NAMALWA (cell line): ENCODE measurements at places on chromosomes 1 and 21.

GRCh38 chr1:192265516-192266173, 51.1 kb upstream of the RGS21 start:
- no peak for DNase-seq

- no peak for DNase-seq
Measured at GRCh38 chr1:106907795-106908194, 148.7 kb upstream of the PRMT6 start.

GRCh38 chr1:180312926-180313325, 82.9 kb downstream of the LHX4 start:
- DNase-seq = no peak

DNA sequence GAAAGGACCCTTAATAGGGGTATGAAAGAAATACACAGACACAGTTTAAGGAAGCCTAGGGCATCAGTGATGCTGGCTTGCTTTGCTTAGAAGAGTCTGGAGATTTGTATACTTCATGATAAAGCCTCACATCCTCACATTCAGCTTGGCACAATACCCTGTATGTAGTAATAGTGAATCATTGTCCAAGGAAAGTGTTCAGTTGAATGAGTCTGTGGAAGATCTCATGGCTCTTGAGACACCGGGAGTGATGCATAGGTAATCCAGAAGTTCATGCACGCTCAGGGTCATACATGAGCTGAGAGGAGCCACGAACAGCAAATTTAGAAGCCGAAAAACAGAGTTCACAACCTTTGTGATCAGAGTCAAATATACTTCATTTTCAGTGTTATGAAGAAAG, 537.2 kb upstream of the TMPRSS15 start:
- no peak for DNase-seq

GRCh38 chr1:25765923-25766589, 33.9 kb upstream of the SELENON start:
- DNase-seq = no peak

DNA sequence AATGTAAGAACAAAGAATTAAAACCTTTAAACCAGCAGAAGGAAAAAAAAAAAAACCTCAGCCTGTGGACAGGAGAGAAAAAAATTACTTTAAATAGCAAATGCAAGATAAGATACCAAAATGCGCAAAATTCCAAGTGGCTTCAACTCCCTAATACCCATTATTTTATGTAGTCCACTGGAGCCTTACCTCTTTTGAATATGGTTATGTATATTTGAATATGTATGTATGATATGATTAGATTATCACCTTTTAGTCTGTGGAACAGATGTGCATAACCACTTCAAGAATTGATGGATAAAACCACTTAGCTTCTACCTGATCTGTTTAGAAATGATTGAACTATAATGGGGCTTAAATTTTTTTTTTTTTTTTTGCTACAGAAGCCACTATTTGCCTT, 52.4 kb upstream of the C1orf115 start:
- DNase-seq = no peak

GRCh38 chr1:187045371-187045770, 216.6 kb downstream of the PLA2G4A start:
- no peak for DNase-seq

DNA sequence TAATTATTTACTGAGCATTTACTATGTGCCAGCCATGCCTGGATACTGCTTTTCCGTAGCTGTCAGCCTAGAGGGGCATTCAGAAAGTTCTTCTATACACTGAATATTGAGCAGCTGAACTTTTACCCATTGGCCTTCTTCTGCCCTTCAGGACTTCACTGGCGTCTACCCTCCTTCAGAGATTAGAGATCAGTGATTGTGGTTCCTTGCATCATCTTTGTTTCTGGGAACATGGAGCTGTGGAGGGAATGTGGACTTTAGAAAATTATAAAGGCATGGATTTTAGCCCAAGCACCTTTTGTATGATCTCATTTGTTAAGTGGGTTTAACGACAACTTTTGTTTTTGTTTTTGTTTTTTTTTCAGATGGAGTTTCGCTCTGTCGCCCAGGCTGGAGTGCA, 58.7 kb upstream of the POU3F1 start:
- no peak for DNase-seq

- DNase-seq = no peak
Measured at GRCh38 chr1:227351443-227351842, 33.2 kb upstream of the CDC42BPA start.

DNA sequence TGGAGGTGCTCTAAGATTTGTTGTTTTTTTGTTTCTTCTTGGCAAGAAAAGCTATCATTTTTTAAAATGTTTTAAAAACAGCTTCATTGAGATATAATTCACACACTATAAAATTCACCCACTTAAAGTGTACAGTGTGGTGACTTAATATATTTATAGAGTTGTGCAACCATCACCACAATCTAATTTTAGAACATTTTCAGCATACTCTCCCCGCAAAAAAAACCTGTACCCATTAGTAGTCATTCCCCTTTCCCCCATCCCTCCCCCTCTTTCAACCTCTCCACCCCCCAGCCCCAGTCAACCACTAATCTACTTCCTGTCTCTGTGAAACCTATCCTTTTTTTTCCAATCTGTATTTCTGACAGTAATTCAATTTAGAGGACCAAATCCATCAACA, 30.6 kb downstream of the ZC3H11B start:
- no peak for DNase-seq

GRCh38 chr1:200526709-200527612, 93.6 kb downstream of the KIF14 start:
- peak; percentile 29 for DNase-seq

DNA sequence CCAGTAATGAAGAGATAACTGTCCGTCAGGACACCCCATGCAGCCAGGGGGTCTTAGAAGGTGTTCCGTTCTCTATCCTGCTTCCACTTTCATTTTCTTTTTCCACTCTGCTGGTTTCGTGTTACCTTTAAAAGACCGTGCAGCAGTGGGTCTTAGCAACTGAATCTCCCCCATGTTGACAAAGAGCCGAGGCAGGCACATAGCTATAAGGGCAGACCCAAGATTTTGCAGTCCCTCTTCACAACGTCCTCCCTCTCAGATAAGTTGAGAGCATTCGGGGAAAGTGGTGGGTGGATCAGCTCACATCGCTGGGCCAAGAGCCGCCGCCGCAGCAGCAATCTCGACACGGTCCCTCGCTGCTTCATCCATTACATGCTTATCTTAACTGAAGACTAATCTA, 355.5 kb downstream of the LMO4 start:
- DNase-seq = no peak

- peak; percentile 77 for DNase-seq
Measured at GRCh38 chr1:21594935-21595897, 73.9 kb downstream of the RAP1GAP start.

GRCh38 chr1:40703316-40703715, 11.8 kb downstream of the NFYC start:
- DNase-seq = no peak

- DNase-seq = peak; percentile 78
Measured at GRCh38 chr1:50774759-50775351, 185.2 kb downstream of the FAF1 start.

DNA sequence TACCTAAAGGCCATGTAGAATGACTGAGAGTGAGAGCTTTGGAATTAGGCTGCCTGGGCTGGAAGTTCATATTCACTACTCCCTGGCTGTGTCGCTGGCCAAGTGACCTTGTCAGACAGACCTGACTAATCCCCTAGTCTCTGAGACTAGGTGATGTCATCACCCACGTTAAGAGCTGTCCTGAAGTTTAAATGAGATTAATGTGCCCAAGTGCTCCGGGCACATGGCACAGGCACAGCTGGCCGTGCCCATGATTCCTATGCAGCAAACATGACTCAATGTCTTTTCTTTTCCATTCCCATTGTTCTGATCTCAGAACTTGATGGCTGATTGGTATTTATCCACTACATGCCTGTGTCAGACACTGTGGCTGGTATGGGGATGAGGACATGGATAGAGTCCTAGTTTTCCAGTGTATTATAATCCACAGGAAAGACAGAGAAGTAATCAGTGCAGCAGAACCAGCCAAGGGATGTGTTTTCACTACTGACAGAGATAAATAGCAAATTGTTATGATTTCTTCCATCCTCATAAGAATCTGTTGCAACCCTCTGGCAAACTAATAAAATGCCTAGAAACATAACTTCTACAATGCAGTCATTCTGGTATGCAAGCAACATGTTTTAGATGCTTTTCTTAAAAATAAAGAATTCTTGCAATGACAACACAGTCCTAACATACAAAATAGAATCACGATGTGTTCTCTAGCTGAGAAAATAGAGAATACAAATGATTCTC, 180.9 kb downstream of the PCP4 start:
- DNase-seq = no peak

DNA sequence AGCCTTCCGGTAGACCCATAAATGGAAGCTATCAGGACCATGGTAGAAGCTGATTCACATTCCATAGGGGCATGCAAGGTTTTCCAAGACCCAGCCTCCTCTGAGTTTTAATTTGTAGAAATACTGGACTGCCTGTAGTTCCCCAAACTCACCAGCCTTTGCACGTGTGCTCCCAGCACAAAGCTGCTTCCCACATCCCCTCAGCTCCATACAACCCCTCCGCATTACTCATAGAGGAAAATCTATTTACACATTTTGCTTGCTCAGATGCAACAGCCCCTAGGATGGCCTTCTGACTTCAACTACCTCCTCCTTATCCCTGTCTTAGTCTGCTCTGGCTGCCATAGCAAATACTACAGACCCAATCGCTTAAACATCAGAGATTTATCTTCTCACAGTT, 336.2 kb downstream of the SETD4 start:
- no peak for DNase-seq

GRCh38 chr1:155970531-155971167, 7.7 kb downstream of the ARHGEF2 start:
- DNase-seq = peak; percentile 66

DNA sequence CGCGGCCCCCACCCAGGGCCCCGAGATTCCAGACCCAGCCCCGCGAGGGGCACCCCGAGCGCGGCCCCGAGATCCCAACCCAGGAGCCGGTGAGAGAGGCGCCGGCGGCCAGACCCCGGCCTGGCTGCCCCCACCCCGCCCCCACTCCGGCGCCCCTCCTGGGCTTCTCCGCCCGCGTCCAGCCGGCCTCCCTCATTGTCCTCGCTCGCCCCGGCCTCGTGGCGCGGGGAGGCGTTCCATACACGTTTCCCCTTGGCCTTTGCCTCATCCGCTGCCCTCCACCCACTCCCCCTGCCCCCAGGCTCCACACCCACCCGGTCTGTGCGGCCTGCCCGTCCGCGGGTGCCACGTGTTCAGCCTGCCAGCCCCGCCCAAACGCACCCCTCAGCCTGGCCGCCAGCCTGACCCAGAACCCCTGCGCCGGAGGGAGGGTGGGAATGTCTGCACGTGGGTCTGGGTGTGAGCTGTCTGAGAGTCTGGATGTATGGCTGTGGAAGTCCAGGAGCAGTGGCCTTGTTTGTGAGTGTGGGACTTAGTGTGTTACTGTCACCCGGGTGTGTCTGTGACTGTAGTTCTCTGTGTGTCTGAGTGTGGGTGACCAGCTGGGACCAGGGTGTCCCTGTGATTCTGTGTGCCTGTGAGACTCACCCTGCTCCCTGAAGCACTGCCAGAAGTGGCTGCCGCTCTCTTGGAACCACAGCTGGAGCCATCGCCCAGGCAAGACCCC, 681 bp downstream of the B4GALT2 start:
- DNase-seq = peak; percentile 47

DNA sequence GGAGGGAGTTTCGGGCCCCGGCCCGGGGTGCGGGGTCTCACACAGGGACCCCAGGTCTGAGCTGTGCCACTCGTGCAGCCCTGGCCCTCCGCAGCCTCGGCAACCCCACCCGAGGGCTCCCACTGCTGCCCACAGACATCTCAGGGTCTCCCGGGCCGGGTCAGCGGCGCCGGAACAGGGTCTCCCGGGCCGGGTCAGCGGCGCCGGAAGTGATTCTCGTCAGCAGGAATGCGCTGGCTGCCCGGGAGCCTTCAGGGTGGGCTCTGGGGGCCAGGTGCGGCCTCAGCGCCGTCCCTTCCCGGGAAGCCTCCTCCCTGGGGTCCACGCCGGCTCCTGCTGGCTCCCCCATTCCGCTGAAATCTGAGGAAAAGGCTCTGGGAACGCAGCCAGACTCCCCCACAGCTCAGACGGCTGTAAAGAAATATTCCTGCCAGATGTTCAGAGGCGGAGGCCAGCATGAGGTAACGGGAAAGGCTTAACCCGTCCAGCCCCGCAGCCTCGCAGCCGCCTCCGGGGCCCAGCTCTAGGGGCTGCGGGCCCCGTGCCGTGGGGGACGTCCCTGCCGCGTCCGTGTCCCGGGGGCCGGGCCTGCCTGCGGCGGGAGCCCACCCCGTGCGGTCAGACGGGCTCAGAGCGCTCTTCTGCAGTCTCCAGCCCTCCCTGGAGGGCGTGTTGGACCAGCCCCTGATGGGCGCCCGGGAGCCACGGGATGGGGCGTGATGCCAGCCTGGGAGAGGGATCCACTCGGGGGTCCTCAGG, 8.7 kb upstream of the COL6A1 start:
- no peak for DNase-seq

- peak; percentile 92 for DNase-seq
Measured at GRCh38 chr1:198935306-198935921, 296.6 kb downstream of the PTPRC start.

GRCh38 chr21:18771845-18772380, 368.3 kb upstream of the TMPRSS15 start:
- DNase-seq = no peak

DNA sequence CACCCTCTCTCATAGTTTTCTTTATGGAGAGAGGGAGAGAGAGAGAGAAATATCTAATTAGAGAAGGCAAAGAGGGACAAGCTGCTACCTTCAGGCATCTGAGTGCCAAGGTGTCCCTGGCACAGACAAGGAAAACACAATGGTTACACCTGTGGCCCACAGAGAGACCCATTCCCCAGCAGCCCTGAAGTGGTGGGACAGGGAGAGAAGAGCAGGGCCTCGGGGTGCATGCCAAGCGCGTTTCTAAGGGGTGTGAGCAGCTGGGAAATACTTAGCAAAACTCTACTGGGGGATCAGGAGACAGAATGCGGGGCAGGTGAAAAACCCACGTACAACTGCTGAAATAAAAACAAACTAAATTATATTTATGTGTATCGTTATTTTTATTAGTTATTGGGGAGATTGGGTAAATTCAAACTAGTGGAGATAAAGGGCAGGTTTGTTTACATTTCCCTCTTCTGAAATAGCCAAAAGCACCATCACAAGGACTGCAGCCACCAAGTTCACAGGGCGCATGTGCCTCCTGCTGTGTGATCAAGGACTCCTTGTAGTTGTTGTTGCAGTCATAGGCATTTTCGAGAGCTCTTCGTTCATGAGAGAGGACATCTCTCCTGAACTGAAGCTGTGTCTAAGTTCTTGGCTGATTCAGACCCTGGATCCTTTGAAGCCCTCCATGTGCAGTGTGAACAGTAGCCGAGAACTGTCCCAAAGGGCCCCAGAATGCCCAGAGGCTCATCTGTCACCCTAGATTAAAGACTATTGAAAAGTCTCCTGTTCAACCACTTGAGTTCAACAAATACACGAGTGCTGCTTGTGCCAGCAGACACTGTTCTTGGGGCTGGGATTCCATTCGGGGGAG, 737 bp upstream of the SERPINC1 start:
- no peak for DNase-seq
